DND-41 (cell line): ENCODE measurements at places on chromosomes 1 and 21.

DNA sequence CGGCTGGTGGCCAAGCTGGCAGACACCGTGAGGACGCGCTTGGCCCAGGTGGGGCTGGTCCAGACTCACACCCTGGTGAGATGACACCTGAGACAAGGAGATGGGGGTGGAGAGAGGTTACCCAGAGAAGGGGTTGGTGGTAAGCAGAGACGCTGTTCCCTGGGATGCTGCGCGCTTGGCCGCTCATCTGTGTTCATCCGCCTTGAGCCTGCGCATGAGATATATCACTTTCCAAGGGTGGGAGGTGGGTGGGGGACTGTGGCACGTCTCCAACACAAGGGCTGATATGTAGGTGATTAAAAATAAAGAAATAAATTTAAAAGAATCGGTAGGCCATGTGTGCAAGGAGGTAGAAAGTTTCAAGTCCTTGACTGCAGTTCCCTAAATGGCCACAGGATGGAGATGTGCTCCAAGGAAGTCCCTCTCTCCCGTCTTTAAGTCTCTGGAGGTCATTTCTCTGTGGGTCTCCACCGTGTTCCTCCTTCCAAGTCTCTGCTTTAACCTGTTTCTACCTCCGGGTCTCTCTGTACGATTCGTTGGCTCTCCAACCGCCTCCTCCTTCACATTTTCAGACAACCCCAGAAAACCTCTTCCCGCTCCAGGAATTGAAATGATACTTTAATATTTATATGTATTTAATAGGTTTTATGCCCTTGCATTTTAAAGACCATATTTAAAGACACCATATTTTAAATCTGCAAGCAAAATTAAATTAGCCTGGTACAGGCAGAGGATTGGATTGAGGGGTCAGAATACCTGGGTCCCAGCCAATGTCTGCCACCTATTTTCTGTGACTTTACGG, 4.5 kb downstream of the TTC24 start:
- DNase-seq = peak; percentile 81

GRCh38 chr1:211789641-211790464, 40.7 kb downstream of the LPGAT1 start:
- no peak for DNase-seq

DNA sequence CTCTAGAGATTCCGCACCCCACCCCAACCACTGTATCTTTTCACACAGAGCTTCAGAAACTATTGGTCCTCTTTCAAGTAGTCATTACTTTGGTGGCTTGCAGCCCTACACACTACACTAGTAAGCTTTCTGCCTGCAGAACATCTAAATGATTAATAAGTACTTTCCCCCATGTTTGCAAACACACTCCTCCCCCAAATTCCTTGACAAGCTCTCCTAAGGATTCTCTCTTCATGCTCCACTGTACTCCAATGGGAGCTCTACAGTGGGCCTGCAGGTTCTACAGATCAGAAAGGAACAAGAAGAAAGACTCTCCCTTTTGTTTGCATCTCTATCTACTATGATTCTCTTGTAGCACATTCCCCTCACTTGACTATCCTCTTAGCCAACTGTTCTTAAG, 16.3 kb upstream of the NUF2 start:
- no peak for DNase-seq

DNA sequence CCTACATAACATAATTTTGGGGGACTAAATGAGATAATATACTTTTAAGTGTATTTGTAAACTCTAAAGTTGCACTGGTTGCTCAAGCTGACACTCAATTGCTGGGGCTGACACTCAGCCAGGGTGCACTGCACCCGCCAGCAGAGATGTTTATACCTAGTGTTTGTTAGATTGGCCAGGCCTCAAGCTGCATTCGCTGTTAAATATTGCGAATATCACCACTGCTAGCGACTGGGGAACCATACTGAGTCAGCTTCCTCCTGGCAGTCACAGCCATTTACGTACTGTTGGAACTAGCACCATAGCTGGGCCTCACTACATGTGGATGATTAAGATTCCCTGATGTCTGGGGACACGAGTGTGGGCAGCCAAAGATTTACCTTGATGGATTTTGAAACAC, 12.7 kb upstream of the RWDD3 start:
- no peak for DNase-seq

GRCh38 chr1:244050014-244050834, 859 bp upstream of the ZBTB18 start:
- peak; percentile 13 for DNase-seq

DNA sequence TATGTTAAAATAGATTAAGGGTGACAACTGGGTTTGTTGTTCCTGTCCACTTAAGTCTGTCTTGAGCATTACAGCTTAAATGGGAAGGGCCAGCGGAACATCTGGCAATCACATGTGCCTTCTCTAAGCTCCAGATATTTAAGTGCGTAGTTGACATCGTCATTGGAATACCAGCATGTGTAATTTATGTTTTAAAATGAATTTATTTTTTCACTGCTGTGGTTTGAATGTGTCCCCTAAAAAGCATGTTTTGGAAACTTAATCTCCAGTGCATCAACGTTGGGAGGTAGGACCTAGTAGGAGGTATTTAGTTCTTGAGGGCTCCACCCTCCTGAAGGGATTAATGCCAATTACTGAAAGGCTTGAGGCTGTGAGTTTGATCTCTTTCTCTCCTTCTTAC, 13.4 kb downstream of the ZCCHC17 start:
- DNase-seq = no peak

- no peak for DNase-seq
These were observed 17.8 kb downstream of the C1orf116 start for GRCh38 chr1:207014728-207015127.

- DNase-seq = no peak
These were observed 199.4 kb upstream of the HMCN1 start for GRCh38 chr1:185534801-185535200.

GRCh38 chr21:25381936-25382452, 225.3 kb downstream of the MRPL39 start:
- no peak for DNase-seq
